ENCODE measurements at places on chromosomes 7 and 10.

DNA sequence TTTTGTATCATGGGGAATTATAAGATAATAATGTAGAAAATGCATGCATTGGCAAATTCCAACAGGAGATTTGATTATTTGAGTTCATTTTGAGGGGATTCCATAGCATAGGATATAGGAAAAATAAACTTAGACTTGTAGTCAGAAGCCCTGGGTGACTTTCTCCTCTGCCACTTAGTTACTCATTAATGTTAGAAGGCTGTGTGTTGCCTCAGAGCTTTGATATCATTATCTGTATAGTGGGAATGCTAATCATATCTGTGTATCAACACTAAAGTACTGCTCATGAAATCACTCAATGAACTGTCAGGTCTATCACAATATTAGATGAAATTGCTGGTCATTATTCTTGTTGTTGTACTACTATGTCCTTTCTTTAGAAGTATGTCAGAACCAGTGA lies 23.0 kb upstream of the TEX47 start:
- DNase-seq = no peak

DNA sequence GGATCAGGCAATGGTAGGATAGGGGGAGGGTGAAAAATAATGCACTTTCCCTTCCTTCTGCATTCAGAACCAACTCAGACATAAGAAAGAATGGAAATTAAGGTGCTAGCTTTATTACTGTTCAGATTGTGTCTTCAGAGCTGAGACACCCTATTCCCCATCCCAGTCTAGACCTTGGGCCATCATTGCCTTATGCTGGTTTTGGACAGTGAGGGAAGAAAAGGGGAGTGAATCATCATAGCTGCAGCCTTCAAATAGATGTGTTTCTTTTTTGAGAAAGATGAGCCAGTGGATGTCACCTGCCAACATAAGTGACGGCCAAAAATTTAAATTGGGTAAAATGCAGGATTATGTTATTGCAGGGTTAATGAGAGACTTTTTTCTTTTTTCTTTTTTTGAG lies 27.0 kb upstream of the TOMM7 start:
- DNase-seq = no peak

DNA sequence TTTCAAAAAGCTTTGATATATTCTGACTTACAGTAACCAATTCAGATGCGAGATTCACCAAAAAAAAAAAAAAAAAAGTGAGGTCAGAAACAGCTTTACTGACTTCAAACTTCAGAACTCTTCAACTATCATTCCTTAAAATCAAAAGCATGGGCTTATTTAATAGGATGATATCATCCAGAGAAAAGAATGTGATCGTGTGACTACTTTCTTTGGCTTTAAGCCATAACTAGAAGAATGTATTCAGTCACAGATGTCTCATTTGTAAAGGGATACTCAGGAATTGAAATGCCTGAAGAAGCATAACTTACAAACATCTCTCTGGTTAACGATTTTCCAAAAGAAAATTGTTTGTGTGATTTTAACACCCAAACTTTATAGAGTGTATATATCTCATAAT lies 11.5 kb downstream of the TPK1 start:
- no peak for DNase-seq

DNA sequence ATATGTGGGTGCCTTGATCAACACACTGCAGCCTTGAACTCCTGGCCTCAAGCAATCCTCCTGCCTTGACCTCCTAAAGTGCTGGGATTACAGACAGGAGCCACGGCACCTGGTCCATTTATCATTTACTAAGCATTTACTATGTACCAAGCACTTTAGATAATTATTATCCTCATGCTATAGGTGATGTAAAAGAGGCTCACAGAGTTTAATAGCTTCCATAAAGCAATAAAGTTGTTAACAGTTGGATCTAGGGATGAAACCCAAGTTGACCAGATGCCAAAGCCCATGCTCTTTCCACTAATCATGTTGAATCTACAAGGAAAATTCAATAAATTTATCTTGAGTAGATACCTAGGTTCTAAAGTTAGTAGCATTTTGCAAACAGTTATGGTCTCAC lies 5.0 kb downstream of the NAPEPLD start:
- DNase-seq = no peak

DNA sequence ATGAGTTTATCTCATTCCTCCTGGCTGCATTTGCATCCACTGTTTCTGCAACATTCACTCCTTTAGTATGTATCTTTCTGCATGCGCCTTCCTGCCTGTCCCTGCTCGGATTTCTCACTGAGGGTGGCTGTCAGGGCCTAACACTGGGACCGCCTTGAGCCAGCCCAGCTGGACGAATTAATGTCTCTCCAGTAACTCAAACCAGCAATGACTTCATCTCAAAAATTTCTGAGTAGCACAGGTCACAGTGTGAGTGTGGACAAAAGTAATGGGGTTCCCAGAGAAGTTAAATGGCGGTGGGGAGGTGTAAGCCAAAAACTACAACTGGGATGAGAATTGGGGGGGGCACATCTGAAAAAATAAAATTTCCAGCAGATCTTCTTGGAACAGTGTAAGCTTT lies 444.0 kb upstream of the MGMT start:
- no peak for DNase-seq

GRCh38 chr7:158572000-158572828 lies 15.4 kb downstream of the PTPRN2 start:
- DNase-seq = no peak

DNA sequence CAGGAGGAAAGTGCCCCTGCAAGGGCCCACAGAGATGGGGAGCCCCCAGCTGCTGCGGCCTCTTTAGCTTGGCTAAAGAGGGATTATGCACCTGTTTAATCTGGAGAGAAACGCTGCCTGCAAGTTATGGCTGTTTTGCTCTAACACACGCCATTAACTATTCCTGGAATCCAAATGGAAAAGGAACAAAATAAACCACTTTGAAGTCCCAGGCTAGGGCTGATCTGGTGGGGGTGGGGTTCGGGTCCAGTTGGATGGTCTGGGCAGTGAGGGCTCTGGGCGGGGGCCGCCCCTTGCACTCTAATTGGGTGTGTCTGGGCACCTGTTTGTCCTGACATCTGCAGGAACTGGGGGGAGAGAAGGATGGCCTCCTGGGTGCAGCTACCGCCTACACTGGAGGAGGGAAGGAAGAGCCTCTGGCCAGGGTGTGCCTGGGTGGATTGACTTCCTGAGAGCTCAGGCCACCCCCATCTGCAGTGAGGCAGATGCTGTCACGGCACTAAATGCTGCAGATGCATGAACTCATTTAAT lies 300.6 kb downstream of the ZEB1 start:
- DNase-seq = no peak

DNA sequence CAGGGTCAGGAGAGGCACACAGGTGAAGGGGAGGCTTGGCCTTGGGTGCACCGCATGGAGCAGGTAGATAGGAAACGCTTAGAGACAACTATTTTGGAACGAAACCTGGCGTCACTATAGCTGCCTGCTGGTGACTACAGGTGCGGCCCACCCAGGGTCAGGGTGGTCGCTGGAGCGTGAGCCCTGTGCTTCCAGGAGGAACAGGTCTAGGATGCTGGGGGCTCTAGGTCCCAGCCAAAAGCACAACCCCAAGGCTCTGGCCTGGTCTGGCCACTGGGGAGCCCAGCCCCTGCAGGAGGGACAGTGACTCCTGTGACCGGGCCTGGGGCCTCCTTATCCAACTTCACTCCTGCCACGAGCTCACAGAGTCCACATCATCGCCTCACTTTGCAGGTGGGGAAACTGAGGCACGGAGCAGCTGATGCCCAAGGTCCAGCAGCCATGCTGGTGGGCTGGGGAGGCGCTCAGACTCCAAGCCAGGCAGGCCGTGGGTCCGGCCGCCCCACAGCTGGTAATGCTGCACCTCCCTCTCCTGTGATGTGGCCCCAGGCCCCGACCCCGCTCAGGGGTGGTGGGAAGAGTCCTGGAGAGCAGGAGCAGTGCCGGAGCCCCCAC lies 9.0 kb downstream of the LFNG start:
- no peak for DNase-seq

GRCh38 chr7:149718730-149719049 lies 54.7 kb downstream of the ZNF467 start:
- no peak for DNase-seq

Data from stimulated activated CD4-positive, alpha-beta T cell treated with anti-CD3 and anti-CD28 coated beads, Interleukin-1b, Interleukin-23, amount 100 ng/mL, for 1 hour (primary cell).